ENCODE measurements at places on chromosomes 5 and 9. TPM values are rescaled to one million over a fixed set of nuclear protein-coding genes. Genes with fewer than 3 reads are reported as not detected.

Gene CSF1R
- total RNA-seq, result not detected

Gene SPATA31E1
- not detected for total RNA-seq

Gene SLC45A2
- not detected for total RNA-seq

Gene PCDHB10
- 0.16 TPM for total RNA-seq

Gene STKLD1
- total RNA-seq, result not detected

Gene SYK
- total RNA-seq, result not detected

Gene LCN10
- total RNA-seq, result not detected

Gene SOHLH1
- total RNA-seq, result not detected

Gene CAMSAP1
- 24.7 TPM for total RNA-seq

Gene CD274
- 5.1 TPM for total RNA-seq

Gene GABRG2
- not detected for total RNA-seq

Gene EXOSC2
- 23.0 TPM for total RNA-seq

Gene HMMR
- total RNA-seq, result 11.3 TPM

Gene LHX3
- total RNA-seq, result not detected

Gene RNF208
- total RNA-seq, result not detected

Data from cardiac atrium fibroblast (primary cell).